ENCODE measurements at places on chromosomes 1 and 21.

DNA sequence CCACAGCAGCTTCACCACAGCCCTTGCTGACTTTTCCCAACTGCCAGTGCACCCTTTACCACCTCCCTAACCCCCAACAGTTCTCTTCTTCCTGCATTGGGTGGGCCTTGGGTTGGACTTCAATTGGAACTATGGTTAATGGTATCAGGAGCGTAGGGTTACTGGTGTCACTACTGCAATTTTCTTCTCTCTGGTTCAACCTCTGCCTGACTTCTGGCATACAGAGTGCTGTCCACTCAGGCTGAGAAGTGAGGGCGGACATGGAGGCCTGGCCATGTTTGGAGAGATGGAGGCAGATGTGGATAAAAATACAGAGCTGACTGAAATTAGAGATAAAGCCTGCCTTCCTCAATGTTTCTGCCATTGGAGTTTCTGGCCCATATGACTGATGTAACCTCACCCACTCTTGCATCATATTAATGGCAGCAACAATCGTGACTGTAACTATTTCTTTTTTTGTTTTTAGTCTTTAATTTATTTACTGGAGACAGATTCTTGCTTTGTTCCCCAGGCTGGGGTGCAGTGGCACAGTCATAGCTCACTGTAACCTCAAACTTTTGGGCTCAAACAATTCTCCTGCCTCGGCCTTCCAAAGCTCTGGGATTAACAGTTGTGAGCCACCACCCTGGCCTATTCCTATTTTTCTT lies 87.8 kb downstream of the NAV1 start:
- DNase-seq = no peak

DNA sequence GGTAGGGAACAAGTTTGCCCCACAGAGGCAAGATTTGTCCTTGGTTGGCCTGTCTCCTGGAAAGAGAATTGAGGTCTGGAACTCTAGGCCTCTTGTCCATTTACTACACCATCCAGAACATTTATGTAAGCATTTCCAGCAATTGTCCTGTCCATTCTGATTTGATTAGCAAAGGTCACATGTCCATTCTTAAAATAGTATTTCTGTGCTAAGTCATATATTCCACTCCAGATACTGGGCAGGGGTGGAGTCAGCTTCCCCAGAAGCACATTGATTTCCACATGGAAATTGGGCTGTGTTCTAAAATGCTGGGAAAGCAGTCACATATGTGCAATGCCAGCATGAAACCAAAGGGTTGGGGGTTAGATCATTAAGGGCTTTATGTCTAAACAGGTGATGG lies 21.5 kb upstream of the FMN2 start:
- DNase-seq = no peak

DNA sequence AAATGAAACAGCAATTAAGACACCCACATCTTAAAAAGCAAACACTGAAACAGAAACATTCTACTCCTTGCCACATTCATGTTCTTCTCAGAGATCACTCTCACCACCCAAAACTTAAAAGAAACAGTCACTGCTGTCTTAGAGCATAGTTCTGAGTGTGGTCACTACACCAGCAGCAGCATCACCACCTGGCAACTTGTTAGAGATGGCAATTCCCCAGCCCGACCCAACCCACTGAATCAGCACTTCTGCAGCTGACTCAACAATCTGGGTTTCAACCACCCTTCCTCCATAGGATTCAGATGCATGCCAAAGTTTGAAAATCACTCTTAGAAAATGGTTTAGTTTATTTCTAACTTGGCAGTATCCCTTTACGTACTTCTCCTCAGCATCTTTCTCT lies 126.1 kb downstream of the CDC42BPA start:
- DNase-seq = no peak

GRCh38 chr1:234675572-234675971 lies 65.6 kb upstream of the IRF2BP2 start:
- no peak for DNase-seq

GRCh38 chr1:20401405-20402010 lies 84.5 kb downstream of the CAMK2N1 start:
- no peak for DNase-seq

- no peak for DNase-seq
Observed at GRCh38 chr1:100390531-100390930, 38.2 kb downstream of the CDC14A start.

DNA sequence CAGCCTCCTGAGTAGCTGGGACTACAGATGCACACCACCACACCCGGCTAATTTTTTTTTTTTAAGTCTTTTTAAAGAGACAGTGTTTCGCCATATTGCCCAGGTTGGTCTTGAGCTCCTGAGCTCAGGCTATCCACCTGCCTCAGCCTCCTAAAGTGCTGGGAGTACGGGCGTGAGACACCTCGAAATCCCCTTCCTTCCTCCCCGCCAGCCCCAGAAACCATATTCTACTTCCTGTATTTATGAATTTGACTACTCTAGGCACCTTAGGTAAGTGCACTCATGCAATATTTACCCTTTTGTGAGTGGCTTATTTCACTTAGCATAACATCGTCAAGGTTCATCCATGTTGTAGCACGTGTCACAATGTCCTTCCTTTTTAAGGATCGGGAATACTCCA lies 6.9 kb upstream of the LRP8 start:
- no peak for DNase-seq

GRCh38 chr1:82160036-82160435 lies 359.3 kb downstream of the ADGRL2 start:
- no peak for DNase-seq

DNA sequence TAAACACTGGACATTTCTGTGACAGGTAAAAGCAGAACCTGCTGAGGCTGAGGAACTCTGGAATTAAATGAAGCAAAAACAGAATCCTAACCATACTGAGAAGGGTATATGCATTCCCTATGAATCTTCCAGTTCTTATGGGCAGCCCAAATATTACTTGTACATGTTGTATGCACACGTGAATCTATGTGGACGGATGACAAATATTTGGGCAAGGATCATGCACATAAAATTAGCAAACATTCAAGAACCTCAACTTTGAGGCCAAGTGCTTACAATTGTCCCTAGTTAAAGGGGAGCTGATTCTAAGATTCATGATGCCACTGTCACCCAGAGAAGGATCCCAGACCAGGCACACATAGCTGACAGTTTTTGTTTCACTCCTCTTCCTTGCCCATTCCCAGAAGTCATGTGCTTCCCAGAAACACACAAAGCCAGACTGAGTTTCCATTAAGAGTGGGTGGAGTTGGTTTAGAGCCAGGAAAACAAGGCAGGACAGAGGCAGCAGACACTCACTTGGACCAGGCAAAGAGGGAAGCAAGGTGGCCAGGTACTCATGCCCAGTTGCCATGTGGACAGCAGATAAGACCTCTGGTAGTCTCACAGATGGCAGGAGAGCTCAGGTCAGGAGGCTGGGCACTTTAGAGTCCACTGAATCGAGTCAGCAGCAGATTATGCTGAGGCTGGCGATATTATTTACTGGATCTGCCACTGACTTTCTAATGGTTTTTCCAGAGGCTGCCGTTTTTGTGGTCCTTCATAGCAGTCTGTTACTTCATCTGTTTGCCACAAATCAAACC lies 25.6 kb downstream of the AK2 start:
- DNase-seq = peak; percentile 63

DNA sequence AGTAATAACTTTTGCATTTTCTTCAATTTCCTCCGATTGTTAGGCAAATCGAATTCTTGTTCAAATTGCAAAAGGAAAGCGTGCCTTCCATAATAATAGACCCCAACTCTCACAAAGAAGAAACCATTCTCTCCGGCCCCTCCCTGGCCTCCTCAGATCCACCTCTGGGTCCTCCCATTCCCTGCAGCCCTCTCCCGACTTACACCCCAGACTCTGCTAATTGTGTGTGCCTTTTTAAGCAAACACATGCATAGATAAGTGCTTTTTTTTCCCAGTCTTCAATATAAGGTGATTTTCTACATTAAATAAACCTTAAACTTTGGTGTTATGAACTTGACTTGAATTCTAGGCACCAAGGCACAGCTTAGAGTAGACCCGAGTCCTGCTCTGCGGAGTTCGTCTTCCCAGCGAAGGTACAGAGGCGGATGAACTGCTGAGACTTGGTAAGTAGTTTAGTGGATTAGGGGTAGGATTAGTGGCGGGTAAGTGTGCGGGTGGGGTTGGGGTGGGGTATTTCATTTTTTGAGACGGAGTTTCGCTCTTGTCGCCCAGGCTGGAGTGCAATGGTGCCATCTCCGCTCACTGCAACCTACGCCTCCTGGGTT lies 1.5 kb downstream of the L1TD1 start:
- DNase-seq = no peak

DNA sequence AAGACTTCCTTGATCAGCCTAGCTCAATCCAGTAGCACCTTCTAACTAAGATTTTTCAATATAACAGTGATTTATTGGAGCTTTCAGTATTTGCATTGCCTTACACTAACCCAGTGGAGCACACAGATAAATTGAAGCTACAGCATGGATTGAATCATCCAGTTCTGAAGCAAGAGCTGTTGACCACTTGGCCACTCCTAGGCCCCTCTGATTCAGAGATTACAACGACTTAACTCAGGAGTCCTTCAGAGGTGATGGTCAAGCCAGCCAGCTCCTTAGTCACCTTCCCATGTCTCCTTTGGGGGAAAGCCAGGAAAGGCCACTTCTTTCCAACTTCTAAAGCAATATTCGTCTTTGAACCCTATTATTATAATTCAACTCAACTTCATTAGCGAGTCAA lies 151.8 kb downstream of the TENT5C start:
- no peak for DNase-seq

GRCh38 chr1:245645894-245646293 lies 491.1 kb downstream of the KIF26B start:
- DNase-seq = no peak

GRCh38 chr1:26288311-26288941 lies 8.5 kb downstream of the SH3BGRL3 start:
- no peak for DNase-seq

DNA sequence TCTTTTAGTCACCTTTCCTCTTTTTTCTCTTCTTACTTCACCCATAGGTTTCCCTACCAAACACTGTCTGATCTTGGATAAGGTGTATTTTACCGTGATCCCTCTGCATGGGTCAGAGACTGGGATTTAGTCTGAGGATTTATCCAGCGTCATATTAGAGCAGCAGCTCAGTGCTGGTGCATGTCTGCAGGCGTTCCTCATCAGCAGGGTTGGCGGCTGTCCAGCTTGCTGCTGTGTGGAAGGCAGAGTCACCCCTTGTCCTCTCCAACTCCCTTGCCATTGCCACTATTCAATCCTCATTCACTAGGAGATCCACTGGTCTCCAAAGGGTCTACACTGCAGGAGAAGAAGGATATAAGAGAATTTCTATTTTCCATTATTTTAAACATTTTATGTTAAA lies 7.3 kb upstream of the FAM78B start:
- no peak for DNase-seq

- peak; percentile 14 for DNase-seq
Observed at GRCh38 chr1:92968138-92969032, 7.1 kb upstream of the DIPK1A start.

DNA sequence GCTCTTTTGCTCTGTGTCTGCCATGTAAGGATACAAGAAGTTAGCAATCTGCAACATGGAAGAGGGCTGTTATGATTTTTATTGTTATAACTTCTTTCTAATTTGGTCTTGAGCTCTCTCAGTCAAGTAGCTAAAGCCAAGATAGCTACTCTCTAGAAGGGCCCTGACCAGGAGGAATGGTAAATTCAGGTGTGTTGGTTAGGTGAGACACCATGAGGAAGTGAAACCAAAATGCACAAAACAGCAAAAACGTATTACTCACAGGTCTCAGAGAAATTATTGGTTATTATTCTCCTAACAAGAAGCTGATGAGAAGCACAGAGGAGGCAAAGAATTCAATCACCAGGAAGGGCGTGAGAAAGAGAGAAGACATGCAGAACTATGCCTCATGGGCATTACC lies 51.8 kb upstream of the INSL5 start:
- DNase-seq = no peak

- no peak for DNase-seq
Observed at GRCh38 chr1:110324667-110325066, 14.5 kb upstream of the RBM15 start.

DNA sequence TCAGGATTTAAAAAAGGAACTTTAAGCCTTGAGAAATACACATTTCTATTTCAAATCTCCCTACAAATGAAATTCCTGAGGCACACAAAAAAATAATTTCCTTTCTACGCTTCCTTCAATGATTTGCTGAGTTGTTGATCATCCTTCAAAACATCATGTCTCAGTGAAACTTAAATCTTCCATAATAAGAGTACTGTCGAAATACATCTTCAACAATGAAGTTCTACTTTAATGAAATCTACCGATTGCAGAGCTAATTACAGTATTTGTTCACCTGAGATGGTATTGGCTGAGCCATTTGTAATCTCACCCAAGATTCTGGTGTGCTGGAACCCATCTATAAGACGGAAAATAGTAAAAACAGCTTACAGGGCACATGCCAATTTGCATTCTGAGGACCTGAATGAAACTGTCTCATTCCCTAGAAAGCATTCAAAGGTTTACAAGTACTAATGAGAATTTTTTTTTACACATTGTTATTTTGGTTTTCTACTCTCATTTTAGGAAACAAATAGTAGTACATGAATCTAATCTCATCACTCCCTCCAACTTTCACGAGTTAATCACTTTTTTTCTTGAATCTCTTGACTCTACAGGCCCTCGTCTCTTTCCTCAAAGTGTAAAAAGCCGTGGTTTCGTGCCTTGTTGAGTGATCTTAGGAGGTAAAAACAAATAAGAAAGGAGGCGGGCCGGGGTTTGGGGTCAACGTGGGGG lies 1.1 kb downstream of the CHML start:
- no peak for DNase-seq

DNA sequence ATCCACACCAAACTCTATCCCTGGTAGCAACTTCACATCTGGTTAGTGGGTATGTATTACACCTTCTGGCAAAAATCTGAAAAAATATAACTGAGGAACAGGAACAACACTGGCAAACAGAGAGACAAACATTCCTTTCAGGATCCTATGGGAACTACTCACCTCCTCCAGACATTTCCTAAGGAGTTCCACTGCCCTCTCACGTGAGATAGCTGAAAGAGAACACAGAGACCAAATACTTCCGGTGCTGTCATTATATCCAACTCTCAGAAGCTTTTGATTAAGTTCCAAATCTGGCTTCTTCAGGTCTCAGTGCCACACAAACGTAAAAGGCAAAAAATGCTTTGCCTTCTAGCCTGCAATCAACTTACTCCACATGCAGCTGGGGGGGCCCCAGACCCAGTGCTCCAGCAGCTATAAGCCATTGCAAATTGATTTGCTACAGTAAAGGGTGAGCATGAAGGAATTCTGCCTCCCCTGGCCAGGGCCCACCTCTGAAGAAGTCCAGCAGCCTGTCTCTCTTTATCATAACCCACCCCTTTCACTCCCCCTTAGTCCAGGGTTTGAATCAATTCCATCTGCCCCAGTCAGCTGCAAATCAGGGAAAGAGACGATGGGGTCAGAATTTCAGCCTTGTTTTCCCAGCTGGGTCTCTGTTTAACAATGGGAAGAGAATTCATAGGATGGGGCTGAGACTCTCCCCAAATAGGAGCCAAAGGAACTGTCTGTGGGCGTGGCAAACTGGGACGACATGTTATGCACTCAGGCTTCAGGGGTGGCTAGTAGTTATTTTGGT lies 32.2 kb downstream of the TFAP2E start:
- no peak for DNase-seq

Measured in DMS153 (cell line).